ENCODE measurements at places on chromosomes 16 and 17. TPM values are rescaled to one million over a fixed set of nuclear protein-coding genes. Genes with fewer than 3 reads are reported as not detected.

DNA sequence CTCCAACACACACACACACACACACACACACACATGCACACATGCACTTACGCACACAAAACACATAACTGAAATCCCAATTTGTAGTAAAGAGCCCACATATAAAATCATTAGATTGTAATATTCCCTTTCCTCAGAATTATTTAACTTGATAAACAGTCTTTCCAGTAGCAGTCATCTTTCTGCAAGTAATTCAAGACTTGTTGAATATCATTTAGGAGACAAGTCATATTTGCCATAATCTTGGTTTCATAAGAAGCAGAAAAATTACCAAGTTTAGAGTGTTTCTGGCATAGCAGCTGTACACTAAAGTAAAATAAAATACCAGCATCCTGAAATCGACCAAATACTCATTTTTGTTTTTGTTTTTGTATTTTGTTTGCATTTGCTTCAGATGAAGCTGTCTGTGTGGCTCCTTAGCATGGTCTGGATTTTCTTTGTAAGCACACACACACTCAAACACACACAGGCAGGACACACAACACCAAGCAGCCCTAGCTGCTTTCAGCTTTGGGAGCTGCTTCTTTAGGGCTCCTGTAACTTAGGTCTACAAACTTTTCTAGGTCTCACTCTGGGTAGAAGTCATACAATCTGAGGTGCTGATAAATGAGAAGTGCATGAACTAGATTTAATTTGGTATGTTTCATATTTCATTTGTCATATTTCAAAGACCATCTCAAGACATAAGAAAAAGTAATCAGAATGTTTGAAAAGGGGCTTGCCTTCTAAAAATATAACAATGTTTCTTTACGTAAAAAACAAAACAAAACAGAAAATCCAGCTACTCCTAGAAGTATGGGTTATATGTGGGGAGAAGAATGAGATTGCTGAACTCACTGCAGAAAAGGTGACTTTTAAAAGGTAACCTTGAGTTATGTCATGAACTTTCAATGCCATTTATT lies 3.0 kb downstream of the SALL1 start:
- DNase-seq: no peak

DNA sequence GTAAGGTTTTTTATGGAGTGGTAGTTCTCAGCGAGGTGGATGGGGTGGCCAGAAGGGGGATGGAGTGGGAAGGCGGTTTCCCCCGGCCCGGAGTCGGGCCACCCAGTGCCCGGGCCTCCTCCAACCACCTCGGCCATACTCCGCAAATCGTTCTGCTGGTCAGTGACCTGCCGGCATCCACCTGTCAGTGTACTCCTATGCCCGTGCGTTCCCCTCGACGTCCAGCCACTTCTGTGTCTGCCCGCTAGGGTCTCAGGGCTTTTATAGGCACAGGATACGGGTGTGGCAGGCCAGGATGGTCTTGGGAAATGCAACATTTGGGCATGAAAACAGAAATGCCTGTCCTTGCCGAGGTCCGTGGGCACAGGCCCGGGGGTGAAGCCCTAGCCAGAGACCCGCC lies 19.3 kb upstream of the ASGR2 start:
- DNase-seq: no peak

- no peak for DNase-seq
Measured at GRCh38 chr16:70269471-70269870, 17.7 kb upstream of the EXOSC6 start.

The USP6 gene
- total RNA-seq: 2.0 TPM

The ACSM3 gene
- 6.1 TPM for total RNA-seq

DNA sequence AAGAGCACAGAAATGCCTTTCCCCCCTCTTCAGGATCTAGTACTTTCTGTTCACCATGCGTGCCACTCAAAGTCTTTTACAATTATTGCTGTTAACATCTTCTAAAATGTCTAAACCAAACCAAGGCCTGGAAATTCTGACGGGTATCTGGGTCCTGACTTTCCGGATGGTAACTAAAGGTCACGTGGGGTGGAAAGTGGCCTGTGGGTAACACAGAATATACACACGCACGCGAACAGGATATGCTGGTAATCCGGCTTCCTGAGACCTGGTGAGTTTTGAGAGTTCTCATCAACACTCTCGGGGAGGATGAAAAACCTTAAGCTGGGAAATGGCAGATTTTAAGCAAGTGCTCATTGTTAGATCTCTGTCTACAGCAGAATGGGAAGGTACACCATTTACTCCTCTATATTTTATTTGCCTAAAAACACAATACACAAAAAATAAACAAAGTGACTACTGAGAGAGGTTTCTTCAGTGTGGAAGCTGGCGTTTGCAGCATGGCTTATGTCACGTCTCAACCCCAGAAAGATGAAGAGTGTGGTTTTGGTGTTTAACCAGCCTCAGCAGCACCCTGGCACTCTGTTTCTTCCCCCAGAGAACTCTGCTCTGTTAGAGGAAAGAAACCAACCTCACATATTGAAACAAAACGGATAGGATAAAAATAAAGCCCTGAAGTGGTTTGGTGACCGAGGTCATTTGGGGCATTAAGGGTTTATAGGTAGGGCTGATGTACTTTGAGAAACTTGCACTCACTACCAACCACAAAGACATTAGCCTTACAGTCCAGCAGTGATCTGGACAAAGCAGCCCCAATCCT lies 37.3 kb downstream of the SMG6 start:
- DNase-seq: no peak
